ENCODE measurements at places on chromosomes 4 and X. TPM values are rescaled to one million over a fixed set of nuclear protein-coding genes. Genes with fewer than 3 reads are reported as not detected.

AGA gene
- total RNA-seq = 38.3 TPM

PF4V1 gene
- total RNA-seq = not detected

SMR3B gene
- not detected for total RNA-seq

MAGEA2 gene
- total RNA-seq = not detected

ATOH1 gene
- total RNA-seq = not detected
